Tibial nerve (tissue), 4 donors: ENCODE measurements at places on chromosomes 3 and 15.
A peak's percentile ranks its signal among the peaks of the same experiment; 100 is the strongest.

DNA sequence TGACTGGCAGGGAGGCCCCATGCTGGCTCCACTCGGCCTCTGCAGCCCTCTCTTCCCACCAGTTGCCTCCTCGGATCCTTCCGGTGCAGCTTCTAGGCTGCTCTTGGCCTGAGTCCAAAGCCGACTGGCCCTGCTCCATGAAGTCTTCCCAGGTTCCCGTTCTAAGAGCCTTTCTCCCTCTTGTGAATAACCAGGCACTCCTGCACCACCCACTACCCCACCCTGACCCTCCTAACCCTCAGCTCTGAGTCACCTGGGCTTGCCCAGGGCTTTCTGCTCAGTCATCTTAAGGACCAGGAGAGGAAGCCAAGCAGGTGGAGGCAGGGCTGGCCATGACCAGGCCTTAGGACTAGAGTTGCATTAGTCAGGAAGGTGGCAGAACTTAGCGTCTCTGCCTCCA, 28.1 kb upstream of the CNBP start:
- no peak for DNase-seq
- H3K36me3 ChIP-seq: no peaks in the 10 kb centered on the region
- peak overlapping the region; percentile 40 for H3K27ac ChIP-seq
- H3K4me3 ChIP-seq: no peak overlapping the region
- no peaks in the 10 kb centered on the region for H3K27me3 ChIP-seq

- DNase-seq: no peak
- H3K4me3 ChIP-seq: no peak overlapping the region
- H3K36me3 ChIP-seq: no peaks in the 10 kb centered on the region
Observed at GRCh38 chr3:23238156-23238555, 35.0 kb downstream of the UBE2E2 start.

DNA sequence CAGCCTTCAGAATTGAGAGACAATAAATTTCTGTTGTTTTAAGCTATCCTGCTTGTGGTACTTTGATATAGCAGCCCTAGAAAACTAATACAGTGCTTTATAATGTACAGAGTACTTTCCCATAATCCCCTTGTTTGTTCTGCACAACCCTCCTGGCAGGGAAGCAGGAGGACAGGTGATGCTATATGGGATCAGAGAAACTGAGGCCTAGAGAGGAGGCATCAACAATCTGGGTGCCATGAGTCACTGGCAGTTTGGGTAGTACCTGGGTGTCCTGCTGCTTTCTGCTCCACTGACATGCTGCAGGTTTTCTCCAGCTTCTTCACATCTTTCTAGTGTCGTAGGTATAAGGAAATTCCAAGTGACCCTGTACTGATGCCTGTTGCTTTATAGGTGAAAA, 55.0 kb downstream of the CTDSPL start:
- no peak for DNase-seq
- no peaks in the 10 kb centered on the region for H3K36me3 ChIP-seq
- H3K4me3 ChIP-seq: no peak overlapping the region

DNA sequence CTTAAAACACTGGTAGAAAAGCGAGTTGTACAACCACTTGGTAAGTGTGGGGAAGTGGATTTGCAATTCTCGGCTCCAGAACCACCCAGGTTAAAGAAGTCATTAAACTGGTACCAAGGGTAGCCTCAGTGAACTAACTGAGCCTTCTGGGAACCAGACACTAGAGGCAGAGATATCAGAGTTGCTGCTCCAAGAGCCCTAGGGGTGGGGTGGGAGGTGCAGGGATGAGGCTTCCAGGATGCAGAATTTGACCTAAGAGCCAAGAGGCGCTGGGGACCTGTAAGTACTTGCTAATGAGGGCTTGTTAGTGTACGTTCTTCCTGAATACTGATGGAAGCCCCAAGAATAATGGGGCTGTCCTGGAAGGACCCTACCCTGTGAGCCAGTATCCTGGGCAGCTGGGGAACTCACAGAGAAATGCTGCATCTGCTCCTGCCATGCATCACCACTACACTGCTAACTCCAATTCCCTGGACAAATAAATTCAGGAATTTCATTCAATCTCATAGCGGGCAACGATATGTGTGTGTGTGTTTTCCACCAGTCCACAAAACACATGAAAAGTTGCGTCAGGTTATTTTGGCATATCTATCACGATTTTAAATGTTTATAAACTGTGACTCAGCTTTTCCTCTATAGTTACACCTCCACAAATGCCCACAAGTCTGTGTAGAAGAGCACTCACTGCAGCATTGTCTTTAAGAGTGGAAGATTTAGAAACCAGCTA, 23.8 kb downstream of the STIMATE start:
- DNase-seq: no peak
- no peaks in the 10 kb centered on the region for H3K27me3 ChIP-seq
- H3K4me1 ChIP-seq: peaks cover 3% of the 10 kb centered on the region
- no peak overlapping the region for H3K4me3 ChIP-seq
- H3K27ac ChIP-seq: no peak overlapping the region
- no peaks in the 10 kb centered on the region for H3K36me3 ChIP-seq

DNA sequence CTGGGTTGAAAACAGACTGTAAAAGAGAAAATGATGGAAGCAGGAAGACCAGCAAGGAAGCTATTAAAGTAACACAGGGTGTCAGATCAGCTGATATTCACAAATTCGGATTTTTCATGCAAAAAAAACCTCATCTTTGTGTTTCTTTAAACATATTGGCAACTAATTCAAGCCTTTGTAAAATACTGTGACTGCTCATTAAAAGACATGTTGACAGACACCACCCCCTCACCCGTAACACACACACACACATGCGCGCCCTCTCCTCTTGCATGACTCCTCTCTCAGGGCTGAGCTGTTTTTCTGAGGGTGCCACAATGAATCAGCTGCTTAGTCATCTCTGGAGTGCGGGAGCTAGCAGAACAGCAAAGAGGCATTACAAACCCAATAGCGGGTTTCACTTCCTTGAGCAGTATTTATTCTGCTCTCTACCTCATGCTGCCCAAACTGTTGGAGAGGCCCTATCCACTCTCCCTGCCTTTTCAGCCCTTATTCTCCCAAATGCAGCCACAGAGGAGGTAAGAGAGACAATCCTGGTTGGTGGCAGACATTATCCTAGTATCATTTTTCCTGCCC, 35.8 kb upstream of the CCDC80 start:
- H3K27me3 ChIP-seq: no peaks in the 10 kb centered on the region
- H3K36me3 ChIP-seq: no peaks in the 10 kb centered on the region
- H3K4me3 ChIP-seq: no peak overlapping the region
- no peak for DNase-seq

DNA sequence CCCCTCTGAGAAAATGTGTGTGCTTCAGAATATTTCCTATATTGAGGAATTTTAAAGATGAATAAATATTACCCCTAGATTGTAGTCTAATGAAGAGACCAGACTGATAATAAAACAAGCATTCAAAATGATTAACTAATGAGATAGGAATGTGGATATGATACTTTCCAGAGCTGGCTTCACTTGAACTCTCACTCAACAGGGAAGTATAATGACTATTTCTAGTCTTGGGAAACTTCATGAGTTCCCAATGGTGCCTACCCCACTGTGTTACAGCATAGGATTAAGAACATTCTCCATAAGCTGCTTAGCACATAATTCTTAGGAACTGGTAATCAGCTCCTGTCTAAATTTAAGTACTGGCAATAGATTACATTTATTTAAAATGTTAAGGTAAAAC, 261.5 kb upstream of the ZNF385D start:
- H3K27ac ChIP-seq: no peak overlapping the region
- H3K27me3 ChIP-seq: no peaks in the 10 kb centered on the region
- H3K36me3 ChIP-seq: no peaks in the 10 kb centered on the region

- DNase-seq: no peak
- H3K27me3 ChIP-seq: no peaks in the 10 kb centered on the region
- H3K4me1 ChIP-seq: peaks cover 1% of the 10 kb centered on the region
- H3K36me3 ChIP-seq: no peaks in the 10 kb centered on the region
- H3K4me3 ChIP-seq: no peak overlapping the region
Observed at GRCh38 chr3:194682189-194682693, 3.4 kb upstream of the FAM43A start.

DNA sequence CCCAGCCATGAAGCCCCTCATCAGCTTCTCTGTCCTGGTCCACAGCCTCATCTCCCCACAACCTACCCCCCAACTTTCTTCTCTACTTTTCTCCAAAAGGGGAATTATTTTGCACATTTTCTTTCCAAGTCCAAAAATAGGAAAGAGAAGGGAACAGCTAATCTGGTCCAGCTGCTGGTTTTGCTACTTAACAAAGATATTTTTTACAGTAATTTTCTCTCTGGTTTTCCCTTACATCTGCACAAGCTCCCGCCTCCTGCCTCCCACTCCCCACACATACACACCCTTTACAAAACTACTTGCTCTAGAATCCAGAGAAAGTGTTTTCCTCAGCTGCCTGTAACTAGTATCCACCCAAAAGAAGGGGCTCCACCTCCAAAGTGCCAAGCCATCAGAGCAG, 177.2 kb downstream of the POLR2M start:
- H3K4me3 ChIP-seq: no peak overlapping the region
- H3K36me3 ChIP-seq: no peaks in the 10 kb centered on the region
- H3K27me3 ChIP-seq: no peaks in the 10 kb centered on the region
- DNase-seq: no peak

- no peak overlapping the region for H3K4me3 ChIP-seq
- H3K36me3 ChIP-seq: no peaks in the 10 kb centered on the region
- no peak for DNase-seq
- no peaks in the 10 kb centered on the region for H3K27me3 ChIP-seq
Observed at GRCh38 chr15:91947683-91948608, 94.4 kb downstream of the SLCO3A1 start.

GRCh38 chr15:49627407-49627877, 6.6 kb downstream of the DTWD1 start:
- no peak overlapping the region for H3K4me3 ChIP-seq
- H3K27me3 ChIP-seq: no peaks in the 10 kb centered on the region

GRCh38 chr3:188581792-188582191, 427.8 kb downstream of the LPP start:
- H3K27me3 ChIP-seq: no peaks in the 10 kb centered on the region
- no peak for DNase-seq
- no peak overlapping the region for H3K27ac ChIP-seq
- H3K4me3 ChIP-seq: no peak overlapping the region
- H3K4me1 ChIP-seq: peaks cover 30% of the 10 kb centered on the region

- no peak for DNase-seq
- no peaks in the 10 kb centered on the region for H3K36me3 ChIP-seq
- H3K4me3 ChIP-seq: no peak overlapping the region
- no peaks in the 10 kb centered on the region for H3K27me3 ChIP-seq
Observed at GRCh38 chr3:194946091-194946490, 260.4 kb downstream of the FAM43A start.

- no peak overlapping the region for H3K4me3 ChIP-seq
- H3K36me3 ChIP-seq: no peaks in the 10 kb centered on the region
- no peak overlapping the region for H3K27ac ChIP-seq
- H3K27me3 ChIP-seq: no peaks in the 10 kb centered on the region
Observed at GRCh38 chr15:60223176-60223575, 174.6 kb downstream of the ANXA2 start.

DNA sequence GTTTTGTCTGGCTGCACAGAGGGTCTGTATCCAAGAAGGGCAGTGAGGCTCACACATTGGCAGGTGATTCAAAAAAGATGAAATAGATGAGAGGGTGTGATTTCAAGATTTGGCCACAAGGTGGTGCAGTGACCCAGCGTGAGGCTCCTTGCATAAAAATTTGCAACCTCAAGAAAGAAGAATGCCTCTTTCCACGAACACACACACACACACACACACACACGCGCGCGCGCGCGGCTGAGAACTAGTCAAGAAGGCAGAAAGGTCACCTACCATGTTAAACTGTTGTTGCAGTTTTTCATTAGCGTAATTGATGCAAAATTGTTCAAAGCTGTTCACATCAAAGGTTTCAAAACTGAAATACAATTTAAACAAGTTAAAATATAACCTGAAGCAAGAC, 39.2 kb downstream of the MYO5C start:
- no peaks in the 10 kb centered on the region for H3K27me3 ChIP-seq
- no peaks in the 10 kb centered on the region for H3K4me1 ChIP-seq
- no peaks in the 10 kb centered on the region for H3K36me3 ChIP-seq
- peak; percentile 86 for DNase-seq
- H3K4me3 ChIP-seq: no peak overlapping the region
- no peak overlapping the region for H3K27ac ChIP-seq

DNA sequence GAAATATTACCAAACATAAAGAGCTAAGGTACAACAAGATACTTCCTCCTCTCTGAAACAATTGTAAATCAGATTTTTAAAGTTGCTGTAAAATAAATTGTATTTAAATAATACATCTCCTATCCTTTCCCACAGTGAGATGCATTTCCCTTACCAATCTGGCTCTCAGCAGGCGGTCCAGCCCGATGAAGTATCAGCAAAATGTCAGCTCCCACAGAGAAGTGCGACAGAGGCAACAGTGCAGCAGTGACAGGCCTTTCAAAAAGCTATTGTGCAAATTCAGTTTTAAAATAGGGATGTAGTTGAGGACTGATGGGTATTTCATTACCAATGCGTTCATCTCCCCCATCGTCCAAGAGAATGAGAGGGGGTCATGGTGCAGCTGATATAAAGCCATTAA, 733.2 kb upstream of the GOLIM4 start:
- no peaks in the 10 kb centered on the region for H3K36me3 ChIP-seq
- H3K4me1 ChIP-seq: no peaks in the 10 kb centered on the region
- H3K27ac ChIP-seq: no peak overlapping the region
- H3K4me3 ChIP-seq: no peak overlapping the region
- H3K27me3 ChIP-seq: no peaks in the 10 kb centered on the region

- no peak for DNase-seq
- H3K27ac ChIP-seq: no peak overlapping the region
- H3K4me1 ChIP-seq: no peaks in the 10 kb centered on the region
Observed at GRCh38 chr15:41169781-41170180, 53.7 kb upstream of the INO80 start.

DNA sequence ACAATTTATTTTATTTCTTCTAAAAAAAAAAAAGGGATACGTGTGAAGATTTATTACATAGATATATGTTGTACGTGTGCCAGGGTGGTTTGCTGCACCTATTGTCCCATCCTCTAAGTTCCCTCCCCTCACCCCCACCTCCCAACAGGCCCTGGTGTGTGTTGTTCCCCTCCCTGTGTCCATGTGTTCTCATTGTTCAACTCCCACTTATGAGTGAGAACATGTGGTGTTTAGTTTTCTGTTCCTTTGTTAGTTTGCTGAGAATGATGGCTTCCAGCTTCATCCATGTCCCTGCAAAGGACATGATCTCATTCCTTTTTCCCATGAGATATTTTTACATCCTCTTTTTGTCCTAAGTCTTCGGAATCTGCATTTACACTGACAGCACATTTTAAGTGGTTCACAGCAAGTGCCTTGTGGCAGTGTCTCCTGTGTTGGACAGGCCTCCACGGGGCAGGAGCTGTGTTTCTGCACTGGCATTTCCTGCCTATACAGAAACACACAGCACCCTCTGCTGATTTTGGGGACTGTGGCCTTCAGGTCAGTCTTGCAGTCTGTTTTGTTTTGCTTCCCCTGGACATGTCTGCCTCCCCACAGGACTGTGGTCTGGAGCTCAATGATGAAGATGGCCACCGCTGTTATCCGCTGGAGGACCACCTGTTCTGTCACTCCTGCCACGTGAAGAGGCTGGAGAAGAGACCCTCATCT, 12.7 kb upstream of the SACM1L start:
- H3K27ac ChIP-seq: peak overlapping the region; percentile 1
- H3K4me1 ChIP-seq: no peaks in the 10 kb centered on the region
- no peak for DNase-seq
- H3K36me3 ChIP-seq: no peaks in the 10 kb centered on the region
